ENCODE measurements at places on chromosomes 11 and 22.

GRCh38 chr11:21602699-21603098 is 590.2 kb upstream of the ANO5 start:
- DNase-seq = no peak

- DNase-seq = no peak
Observed at GRCh38 chr22:43457002-43457401, 45.2 kb downstream of the MPPED1 start.

- DNase-seq = no peak
Observed at GRCh38 chr22:33576205-33576604, 344.1 kb downstream of the LARGE1 start.

- DNase-seq = peak; percentile 54
Observed at GRCh38 chr11:124402326-124402922, 3.6 kb upstream of the OR8B3 start.

GRCh38 chr22:24805790-24806662 is at the start of gene SGSM1:
SGSM1 (plus strand) TSS chr22:24806211; CDS start chr22:24806326, 115 bp downstream.
- DNase-seq = peak; percentile 72

- DNase-seq = no peak
Observed at GRCh38 chr11:62501432-62501891, 45.1 kb downstream of the AHNAK start.

DNA sequence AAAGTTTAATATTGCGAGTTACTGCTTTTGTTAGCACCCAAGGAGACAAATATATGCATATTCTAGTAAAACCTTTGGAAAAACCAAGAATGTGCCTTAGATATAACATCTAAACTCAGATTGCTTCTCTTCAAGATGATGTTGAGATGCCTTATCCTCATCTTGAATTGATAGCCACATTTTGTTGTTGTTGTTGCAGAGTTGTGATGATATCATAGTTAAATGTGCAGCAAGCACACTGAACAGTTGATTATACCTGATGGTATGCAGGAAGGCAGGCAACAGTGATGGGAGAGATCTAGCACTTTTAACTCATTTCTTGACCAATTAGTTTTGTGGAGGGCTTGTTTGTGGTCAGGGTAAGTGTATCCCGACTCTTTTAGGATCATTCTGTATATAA is 48.0 kb downstream of the KDM2A start:
- DNase-seq = no peak

GRCh38 chr22:37314315-37315074 is 32.2 kb downstream of the CYTH4 start:
- DNase-seq = no peak

DNA sequence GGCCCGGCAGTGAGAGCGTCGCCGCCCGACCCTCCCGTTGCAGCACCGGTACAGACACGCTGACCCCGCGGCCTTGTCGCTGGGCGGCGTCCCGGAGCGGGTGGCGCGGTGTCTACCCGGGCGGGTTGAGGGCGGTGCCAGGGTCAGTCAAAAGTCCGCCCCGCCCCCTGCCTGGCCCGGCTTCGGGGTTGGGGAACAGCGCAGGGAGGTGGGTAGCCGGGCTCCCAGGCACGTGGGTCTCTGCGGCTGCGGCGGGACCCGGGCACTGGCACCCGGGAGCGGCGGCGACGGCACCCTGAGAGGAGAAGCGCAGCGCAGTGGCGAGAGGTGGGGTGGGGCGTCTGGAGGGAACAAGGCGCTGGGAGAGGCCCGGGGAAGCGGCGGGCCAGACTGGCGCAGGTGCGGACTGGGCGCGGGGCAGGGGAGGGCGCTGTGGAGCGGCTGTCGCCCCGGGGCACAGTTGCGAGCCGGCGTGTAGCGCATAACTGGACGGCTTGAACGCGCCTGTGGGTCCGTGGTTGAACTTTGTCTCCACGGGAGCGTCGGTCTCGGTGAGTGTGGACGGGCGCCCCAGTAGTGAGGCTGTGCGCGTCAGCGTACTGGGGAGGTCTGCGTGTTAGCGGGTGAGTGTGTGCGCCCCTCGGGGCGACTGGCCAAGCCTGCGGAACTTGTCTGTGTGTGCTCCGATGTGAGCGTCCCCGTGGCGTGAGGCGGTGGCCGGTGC is at the start of gene P2RY2:
Gene P2RY2 (plus strand): TSS at position 176 of the 724 bp plus-strand sequence. CDS start 15,879 bp downstream, outside the sequence.
- DNase-seq = peak; percentile 38

- DNase-seq = no peak
Observed at GRCh38 chr11:15683528-15683927, 568.8 kb downstream of the INSC start.

- DNase-seq = no peak
Observed at GRCh38 chr11:11856638-11857037, 14.9 kb downstream of the USP47 start.

- no peak for DNase-seq
Observed at GRCh38 chr22:18095101-18095805, 15.4 kb upstream of the TUBA8 start.

DNA sequence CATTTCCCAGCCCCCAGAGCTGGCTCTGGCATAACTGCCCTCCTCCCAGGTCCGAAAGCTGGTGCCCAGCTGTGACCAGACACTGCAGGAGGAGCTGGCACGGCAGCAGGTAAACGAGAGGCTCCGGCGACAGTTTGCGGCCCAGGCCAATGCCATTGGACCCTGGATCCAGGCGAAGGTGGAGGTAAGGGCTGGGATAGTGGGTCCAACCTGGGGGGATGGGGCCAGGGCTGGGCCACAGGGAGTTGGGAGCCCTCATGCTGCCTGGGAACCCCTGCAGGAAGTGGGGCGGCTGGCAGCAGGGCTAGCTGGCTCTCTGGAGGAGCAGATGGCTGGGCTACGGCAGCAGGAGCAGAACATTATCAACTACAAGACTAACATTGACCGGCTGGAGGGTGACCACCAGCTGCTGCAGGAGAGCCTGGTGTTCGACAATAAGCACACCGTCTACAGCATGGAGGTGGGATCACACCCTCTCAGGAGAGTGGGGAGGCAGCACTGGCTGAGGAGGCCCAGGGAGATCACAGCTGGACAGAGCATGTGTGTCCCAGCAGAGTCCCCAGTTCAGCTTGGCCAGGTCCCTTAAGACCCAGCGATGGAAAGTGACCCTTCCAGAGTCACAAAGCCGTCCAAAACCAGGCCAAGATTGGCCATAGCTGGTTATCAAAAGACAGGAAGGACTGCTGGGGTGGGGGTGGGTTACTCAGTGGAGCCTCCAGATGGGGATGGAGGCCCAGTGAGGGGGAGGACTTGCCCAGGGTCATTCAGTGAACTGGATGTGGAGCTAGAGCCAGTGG is 7.0 kb downstream of the CTSF start:
- no peak for DNase-seq

DNA sequence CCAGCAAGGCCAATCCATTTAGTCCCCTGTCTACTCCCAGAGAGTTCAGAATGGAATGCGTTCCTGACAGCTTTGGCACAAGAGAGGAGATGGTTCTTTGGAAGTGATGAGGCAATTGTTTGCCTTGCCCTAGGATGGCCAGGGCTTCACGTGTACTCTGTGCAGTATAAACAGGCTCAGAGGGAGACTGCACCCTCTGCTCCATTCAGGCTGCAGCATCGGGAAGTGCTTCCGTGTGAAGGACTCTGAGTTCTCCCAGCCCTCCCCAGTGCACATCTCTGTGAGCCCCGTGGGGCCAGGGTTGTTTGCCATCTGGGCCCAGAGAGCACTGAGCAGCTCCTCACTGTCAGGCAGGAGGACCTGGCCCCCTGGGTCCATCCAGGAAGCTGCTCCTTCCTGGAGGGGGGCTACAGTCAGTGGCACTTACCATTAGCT is 215.3 kb upstream of the TBCEL start:
- no peak for DNase-seq

DNA sequence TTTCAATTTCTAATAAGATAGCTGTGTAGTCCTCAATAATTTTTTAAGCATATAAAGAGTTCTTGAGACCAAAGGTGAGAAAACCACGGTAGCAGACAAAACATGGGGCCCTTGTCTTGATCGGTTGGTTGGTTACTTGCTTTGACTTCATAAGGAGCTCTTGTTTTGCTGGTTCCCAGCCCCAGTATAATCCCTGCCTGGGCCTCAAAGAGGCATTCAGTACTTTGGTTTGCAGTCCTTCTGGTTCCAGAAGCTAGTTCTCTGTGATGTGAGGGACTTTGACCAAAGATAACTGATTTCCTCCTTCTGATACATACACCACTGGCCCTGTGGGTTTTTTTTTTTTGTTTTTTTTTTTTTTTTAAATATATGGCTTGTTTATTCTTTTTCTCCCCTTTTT is 17.1 kb downstream of the MARK2 start:
- DNase-seq = no peak

GRCh38 chr22:40694411-40694810 is 15.1 kb downstream of the MCHR1 start:
- no peak for DNase-seq

GRCh38 chr11:7381937-7382336 is 103.4 kb upstream of the OLFML1 start:
- no peak for DNase-seq

GRCh38 chr22:40641269-40641668 is 4.8 kb upstream of the MRTFA start:
- DNase-seq = no peak

- DNase-seq = no peak
Observed at GRCh38 chr22:21055880-21056319, 10.2 kb downstream of the LRRC74B start.

DNA sequence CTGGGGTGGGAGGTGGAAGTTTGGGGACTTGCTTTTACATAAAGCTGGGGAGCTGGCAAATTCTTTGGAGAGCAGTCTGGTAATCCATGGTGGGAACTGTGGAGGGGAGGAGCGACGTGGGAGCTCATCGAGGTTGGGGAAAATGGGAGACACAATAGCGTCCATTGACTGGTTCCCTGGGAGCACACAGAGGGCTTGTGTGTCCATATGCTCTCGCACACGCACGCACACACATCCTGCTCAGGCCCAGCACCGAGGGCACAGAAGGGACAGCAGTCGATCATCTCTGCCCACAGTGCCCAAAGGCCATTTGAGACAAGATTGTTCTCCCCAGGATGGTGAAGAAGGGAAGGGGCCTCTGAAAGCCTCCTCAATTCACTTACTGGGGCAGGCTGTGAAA is 53.7 kb downstream of the FBXO7 start:
- DNase-seq = no peak

GRCh38 chr11:129538323-129538722 is 162.7 kb downstream of the BARX2 start:
- no peak for DNase-seq

DNA sequence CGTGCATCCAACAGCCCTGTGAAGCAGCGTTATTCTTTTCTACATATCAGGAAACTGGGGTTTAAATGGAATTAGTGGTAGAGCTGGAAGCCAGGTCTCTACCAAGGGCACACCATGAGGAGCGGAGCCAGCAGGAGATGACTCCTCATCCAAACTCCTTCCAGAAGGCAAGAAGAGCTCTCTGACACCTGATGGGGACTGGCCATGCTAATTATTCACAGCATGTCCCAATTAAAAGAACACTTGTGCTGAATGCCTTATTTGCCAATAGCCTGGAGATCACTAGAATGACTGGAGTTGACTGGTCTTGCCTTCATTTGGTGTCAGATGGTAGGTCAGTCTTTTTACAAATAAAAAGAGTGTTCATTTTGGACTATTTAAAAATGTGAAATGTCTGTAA is 32.9 kb upstream of the SLN start:
- DNase-seq = no peak

GRCh38 chr22:29713156-29713727 is 6.6 kb upstream of the CABP7 start:
- no peak for DNase-seq

DNA sequence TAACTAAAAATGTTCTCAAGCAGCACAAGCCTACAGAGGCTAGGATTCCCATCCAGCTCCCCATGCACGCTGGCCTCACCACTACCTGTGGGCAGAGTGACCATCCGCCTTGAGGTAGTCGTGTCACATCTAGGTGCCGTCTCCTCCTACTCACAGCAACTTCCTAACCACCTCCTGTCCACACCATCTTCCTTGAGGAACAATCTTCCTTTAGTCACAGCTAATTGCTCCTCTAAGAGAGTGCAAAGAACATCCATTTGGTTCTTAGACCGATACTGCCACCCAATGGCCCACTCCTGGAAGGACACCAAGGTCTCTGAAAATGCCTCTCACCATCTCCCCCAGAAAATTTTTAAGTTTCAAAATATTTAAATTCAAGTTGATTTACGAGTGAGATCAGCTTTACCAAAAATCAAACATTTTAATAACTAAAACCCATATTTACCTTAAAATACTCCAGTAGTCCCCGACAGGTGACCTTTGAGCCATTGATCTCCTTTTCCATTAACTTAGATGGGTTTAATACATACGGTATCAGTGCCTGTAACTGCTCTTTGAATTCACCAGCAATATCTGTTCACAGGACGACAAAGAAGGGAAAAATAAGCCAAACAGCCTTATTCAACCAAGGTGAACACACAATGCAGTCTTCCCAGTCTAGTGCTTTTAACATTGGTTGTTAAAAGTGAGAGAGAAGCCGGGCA is 21.7 kb upstream of the PLAAT3 start:
- peak; percentile 43 for DNase-seq

GRCh38 chr11:119550053-119550752 is 127.2 kb upstream of the THY1 start:
- DNase-seq = no peak

- DNase-seq = peak; percentile 59
Observed at GRCh38 chr22:20418211-20418788, 19.3 kb downstream of the SCARF2 start.

- no peak for DNase-seq
Observed at GRCh38 chr22:36367479-36367878, 20.3 kb downstream of the MYH9 start.
